Activated T-cell treated with anti-CD3 and anti-CD28 coated beads for 1 hour (primary cell): ENCODE measurements at places on chromosomes 13 and 19.

DNA sequence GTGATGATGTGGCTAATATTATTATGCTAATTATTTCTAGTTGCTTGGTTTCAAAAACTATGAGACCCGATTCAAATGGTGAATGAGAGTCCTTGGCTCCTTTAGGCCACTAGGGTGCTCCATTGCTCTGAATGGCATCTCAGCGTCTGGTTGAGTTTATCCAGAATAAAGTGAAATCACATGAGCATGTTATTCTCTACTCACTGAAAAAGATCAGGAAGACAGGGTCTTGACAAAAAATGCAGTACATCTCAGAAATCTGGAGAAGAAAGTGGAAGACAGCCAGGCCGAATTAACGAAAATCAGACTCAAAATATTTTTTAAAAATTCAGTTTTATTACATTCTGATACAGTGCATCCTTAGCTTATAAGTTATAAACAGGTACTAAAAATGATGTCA is 516.2 kb downstream of the MYO16 start:
- no peak for DNase-seq

DNA sequence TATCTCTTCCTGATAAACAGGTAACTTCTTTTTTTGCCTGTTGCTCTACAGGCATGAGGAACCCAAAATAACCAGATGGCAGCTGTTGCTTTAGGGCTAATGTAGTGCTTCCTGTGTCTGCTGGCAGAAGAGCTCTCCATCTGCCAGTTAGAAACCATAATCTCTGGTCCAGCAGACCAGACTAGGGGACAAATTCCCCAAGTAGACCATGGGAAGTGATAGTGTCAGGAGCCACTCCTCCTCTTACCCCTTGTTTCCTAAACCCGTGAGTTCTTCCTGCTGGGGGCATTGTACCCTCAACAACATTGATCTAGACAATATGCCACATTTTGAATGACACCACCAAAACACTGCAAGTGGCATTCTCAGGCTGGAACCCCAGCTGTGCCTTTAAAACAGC is 135.9 kb downstream of the DLEU7 start:
- no peak for DNase-seq

GRCh38 chr13:94382517-94382916 is 97.0 kb downstream of the DCT start:
- no peak for DNase-seq

GRCh38 chr13:27148900-27149299 is 22.7 kb downstream of the USP12 start:
- DNase-seq: no peak

- DNase-seq: no peak
Observed at GRCh38 chr13:66154976-66155375, 1075.2 kb downstream of the PCDH9 start.

- no peak for DNase-seq
Observed at GRCh38 chr19:7106711-7107657, 37.5 kb downstream of the ZNF557 start.

DNA sequence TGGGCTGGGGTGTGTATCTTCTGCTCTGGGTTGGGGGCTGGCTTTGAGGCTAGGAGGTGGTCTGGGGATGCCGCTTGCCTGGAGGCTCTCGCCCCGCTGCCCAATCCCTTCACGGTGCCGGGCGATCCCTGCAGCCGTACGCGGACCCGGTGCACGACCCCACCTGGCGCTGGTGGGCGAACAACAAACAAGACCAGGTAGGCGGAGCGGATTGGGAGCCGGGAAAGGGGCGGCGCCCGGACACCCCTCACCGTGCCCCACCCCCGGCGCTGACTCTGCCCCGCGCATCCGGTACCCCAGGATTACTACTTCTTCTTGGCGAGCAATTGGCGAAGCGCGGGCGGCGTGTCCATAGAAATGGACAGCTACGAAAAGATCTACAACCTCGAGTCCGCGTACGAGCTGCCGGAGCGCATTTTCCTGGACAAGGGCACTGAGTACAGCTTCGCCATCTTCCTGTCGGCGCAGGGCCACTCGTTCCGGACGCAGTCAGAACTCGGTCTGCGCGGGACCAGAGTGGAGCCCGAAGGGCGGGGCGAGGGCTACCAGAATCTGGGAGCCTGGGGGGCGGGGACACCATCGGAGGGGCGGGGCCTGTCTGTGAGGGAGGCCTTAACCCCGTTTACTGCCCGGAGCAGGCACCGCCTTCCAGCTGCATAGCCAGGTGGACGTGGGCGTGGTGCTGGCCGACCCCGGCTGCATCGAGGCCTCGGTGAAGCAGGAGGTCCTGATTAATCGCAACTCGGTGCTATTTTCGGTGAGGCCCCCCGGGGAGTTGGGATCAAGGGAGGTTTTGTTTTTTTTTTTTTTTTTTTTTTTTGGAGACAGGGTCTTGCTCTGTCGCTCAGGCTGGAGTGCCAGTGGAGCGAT is 12.1 kb upstream of the PSMD8 start:
- DNase-seq: peak; percentile 53

- DNase-seq: peak; percentile 64
Observed at GRCh38 chr19:17873786-17874757, 2.3 kb downstream of the SLC5A5 start.

DNA sequence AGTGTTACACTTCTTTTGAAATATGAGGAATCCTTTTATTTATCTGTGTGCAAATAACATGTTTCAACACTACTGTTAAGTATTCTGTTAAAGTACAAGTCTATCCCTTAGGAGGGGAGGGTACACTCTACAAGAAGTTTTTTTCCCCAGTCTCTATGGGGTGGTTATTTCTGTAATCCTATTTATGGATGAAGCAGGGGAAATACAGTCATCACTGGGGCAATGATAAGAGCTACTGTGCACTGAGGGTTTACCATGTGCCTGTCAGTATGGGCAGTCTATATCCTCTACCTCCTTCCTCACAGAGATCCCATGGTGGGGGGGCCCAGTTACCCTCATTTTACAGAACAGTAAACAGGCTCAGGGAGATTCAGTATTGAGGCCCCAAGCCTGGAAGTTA is 16.6 kb upstream of the TRIM13 start:
- DNase-seq: no peak

DNA sequence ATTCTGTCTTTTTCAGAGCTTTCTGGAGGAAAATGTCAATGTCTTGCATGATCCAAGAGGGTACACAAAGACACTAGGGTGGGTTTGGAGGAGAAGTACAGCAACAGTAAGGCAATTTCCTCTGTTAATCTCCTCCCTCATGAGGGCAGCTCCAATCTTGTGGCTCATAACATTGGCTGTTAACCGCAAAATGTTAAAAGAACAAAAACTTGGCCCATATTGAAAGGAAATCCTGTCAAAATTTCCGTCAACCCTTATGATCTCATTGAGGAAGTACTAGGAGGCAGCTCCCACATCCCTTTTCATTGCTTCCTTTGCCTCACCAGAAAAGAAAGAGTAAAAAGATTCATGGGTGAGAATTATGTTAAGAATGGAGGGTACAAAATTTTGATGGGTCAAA is 11.6 kb downstream of the OXGR1 start:
- DNase-seq: no peak

- peak; percentile 59 for DNase-seq
Observed at GRCh38 chr19:10797541-10798256, 38.3 kb downstream of the TMED1 start.

DNA sequence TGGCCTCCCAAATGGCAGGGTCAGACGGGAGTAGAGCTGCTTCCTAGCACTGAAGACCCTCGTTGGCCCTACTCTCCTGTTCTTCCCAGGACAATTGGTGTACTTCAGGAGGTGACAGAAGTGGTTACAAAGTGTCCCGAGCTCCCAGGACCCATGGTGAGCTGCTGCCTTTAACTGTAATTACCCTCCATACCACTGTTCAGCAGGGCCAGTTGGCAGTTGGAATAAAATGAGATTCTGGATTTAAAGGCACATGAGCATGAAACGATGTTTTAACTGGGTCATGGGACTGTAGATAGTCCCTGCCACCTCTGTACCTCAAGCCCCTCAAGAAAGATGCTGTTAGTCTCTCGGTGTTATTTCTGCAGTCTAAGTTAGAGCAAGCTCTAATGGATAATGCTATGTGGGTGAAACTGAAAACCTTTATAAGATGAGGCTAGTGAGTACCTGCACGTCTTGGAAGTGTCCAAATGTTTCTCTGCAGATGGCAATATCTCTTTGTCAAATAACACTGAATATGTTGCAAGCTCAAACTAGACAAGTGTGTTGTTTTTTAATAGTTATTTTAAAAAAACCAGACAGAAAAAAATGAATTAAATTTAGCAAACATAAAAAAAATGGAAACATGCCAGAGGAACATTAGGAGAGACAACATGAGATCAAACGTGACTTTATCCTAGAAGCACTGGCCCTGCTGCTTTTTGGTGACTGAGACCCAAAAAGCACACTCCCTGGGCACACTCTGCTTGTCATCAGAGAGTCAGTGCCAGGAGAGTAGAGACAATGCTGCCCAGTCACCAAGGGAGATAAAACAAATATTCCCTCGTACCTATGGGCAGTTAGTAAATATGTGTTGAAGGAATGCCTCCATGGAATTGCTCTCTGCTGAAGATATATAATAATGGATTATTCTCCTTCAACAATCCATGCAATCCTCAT is 266.3 kb downstream of the LMO7 start:
- DNase-seq: no peak

- DNase-seq: no peak
Observed at GRCh38 chr19:31127134-31127967, 221.9 kb downstream of the TSHZ3 start.

- no peak for DNase-seq
Observed at GRCh38 chr13:99821741-99822140, 149.8 kb downstream of the ZIC5 start.

DNA sequence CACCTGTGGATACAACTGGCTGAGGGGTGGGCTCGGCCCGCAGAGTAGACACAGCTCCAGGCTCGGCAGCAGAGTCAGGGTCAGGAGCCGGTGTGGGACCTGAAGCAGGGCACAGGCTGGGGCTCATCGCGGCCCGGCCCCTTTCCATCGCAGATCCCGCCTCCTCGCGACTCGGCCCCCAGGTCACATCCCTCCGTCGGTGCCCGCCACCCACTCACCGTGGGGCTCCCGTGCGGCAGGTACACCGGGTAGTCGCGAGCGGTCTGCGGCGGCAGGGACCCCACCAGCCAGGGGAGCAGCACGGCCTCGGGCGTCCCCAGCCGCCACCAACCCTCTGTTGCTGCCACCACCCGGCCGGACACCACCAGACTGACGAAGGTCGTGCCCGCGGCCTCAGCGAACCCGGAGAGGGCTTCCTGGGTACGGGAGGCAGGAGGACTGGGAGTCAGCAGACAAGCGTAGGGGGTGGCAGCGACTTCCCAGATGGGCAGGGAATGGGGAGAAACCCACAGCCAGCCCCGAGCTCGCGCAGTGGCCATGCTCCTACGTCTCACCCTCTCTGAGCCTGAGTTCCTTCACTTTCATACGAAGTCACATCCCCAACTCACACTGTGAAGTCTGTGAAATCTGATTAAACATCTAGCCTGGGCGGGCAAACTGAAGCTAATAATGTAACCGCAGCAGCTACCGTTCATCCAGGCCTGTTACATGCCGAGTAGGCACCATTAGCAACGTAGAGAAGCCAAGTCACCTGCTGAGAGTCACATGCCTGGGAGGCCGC is 3.7 kb downstream of the FUZ start:
- DNase-seq: peak; percentile 41

DNA sequence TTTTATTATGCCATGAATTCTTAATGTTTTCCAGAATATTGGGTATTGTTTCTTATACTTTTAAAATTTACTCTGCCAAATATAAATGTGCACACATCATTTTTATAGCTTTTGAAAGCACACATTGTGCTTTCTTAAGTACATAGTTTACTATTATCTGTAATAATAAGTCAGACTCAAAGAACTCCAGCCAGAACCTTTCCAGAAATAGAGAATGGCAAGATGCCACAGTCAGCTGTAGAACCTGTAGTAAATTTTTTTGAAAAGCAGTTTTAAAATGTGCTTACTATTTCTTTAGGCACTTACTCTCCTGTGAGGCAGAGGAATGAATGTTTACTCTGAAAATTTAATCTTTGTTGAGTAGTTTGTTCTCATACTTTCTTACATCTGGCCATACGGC is 1287.1 kb downstream of the PCDH9 start:
- no peak for DNase-seq

GRCh38 chr19:11693505-11694499 is 44.9 kb downstream of the ZNF823 start:
- DNase-seq: no peak

- DNase-seq: no peak
Observed at GRCh38 chr13:82070416-82070815, 1729.5 kb upstream of the SPRY2 start.

DNA sequence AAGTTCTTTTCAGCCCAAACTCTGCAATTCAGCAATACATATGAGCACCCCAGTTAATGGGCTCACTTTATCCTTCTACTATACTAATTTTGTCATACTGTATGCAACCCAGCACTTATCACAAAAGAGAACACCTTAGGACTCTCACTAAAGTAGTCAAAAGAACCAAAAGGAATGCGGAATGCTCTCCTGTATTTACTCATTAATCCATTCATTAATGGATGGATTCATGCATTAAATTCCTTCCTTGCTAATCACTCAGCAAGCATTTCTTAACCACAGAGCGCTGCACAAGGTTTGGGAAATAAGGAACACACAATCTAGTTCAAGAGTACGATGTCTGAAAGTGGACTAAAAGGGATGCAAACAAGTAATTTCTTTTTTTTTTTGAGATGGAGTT is 12.8 kb upstream of the DOCK9 start:
- no peak for DNase-seq

DNA sequence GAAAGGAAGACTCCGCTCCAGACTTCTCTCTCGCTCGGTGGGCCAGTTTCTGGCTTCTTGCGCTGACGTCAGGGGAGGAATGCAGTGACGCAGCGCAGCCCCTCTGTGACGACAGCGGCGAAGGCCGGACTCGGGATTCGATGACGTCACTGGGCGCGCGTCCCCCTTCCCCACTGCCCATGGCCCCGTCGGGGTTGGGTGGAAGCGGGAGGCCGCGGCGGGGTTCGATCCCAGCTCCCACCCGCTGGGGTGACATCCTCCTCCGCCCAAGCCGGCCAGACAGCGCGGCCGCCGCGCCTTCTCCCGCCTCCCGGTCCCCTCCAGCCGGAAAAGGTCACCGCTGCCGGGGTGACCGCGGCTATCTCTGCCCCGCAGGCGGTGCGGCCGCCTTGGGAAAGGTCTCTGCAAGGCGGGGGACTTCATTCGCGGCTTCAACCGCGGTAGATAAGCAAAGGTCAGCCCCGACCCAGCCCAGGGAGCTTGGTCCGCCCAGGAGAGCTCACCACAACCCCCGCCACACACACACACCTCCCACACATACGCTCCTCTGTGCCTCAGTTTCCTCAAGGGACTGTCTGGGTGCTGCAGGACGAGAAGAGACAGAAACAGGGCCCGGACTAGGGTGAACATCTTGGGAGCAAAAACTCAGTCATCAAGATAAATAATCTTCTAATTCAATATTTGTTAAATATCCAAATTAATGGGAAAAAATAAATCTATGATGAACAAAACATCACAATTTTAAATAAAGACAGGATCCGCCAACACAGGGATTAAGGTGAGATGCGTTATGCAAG is 844 bp upstream of the RFX1 start:
- DNase-seq: no peak
